ENCODE measurements at places on chromosomes 11 and 22. TPM values are rescaled to one million over a fixed set of nuclear protein-coding genes. Genes with fewer than 3 reads are reported as not detected.

DNA sequence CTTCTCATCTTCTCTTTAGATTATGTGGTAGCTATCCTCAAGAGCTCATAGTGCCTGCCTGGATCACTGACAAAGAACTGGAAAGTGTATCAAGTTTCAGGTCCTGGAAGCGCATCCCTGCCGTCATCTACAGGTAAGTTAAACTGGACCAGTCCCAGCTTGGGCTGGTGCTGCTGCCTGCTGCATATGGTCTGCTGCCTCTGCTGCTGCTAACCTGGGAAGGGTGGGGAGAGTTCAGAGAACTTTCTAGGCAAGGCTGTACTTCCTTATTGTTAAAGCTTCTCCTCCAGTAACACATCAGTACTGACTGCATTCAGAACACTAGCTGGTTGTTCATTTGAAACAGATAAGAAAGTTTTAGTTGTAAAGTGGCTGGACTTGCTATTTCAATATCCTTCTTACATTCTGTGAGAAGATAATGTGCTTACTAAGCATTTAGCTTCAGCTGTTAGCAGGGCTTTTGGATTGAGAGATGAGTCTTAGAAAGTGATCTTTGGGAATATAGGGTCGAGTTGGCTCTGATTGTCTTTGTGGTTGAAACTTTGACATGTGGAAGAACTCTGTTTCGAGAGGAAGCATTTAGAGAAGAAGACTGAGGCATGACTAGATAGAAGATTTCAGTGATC, 77.3 kb upstream of the HORMAD2 start:
- no peak for DNase-seq

DNA sequence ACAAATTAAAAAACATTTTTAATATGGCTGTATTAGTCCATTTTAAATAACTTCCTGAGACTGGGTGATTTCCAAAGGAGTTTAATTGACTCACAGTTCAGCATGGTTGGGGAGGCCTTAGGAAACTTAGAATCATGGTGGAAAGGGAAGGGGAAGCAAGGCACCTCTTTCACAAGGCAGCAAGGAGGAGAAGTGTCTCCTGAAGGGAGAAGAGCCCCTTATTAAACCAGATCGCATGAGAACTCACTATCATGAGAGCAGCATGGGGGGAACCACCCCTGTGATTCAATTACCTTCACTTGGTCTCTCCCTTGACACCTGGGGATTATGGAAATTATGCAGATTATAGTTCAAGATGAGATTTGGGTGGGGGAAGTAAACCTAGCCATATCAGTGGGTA, 488.6 kb downstream of the ETS1 start:
- no peak for DNase-seq

- no peak for DNase-seq
Observed at GRCh38 chr22:43562843-43563242, 151.0 kb downstream of the MPPED1 start.

- DNase-seq: peak; percentile 34
Observed at GRCh38 chr11:45354976-45355705, 69.0 kb upstream of the SYT13 start.

GRCh38 chr11:112784323-112785073, 176.7 kb upstream of the NCAM1 start:
- DNase-seq: peak; percentile 12

- DNase-seq: no peak
Observed at GRCh38 chr22:48331266-48331665, 1496.4 kb downstream of the BRD1 start.

- DNase-seq: no peak
Observed at GRCh38 chr11:71418643-71419042, 29.6 kb downstream of the DHCR7 start.

DNA sequence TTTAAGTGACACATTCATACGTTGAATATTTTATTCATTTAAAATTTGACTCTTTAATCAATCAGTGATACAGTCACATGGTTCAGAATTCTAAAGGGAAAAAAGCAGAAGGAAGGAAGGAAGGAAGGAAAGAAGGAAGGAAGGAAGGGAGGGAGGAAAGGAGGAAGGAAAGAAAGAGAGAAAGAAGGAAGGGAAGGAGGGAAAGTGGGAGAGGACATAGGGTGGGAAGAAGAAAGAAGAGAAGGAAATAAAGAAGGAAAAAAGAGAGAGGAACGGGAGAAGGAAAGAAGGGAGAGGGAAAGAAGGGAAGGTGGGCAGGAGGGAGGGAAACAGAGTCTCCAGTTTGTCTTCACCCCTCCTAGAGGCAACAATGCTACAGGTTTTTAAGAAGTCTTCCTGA, 518.6 kb downstream of the MIAT start:
- no peak for DNase-seq

DNA sequence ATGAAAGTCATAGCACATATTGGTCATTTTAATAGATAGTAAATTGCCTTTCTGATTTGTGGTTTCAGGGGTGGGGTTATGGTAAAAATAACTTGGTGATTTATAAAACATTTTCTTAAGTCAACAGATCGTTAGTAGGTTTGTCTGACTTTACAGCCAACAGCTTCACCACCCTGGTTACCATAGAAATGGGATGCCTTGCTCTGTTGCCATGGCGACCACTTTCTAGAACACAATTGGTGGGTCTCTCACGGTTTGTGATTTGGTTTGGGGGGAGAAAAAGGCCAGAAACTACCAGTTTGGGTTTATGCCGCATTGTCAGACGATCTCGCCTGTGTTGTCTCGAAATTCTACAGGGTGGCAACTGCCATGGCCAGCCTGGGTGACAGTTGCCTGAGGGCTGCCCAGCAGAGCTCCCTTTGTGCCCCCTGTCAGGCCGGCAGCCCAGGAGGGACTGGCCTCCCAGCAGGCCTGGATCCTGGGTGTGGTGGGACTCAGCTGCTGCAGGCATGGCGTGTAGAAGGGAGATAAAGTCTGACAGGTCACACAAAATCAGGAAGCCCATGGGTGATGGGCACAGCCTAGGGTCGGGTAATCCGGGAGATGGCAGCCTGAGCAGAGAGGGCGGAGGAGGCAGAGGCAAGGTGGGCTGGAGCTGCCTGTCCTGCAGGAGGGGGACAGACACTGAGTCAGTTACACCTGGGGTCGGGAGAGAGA, 30.9 kb downstream of the KCNC1 start:
- no peak for DNase-seq

GRCh38 chr22:37316875-37317371, 34.6 kb downstream of the CYTH4 start:
- peak; percentile 70 for DNase-seq

DNA sequence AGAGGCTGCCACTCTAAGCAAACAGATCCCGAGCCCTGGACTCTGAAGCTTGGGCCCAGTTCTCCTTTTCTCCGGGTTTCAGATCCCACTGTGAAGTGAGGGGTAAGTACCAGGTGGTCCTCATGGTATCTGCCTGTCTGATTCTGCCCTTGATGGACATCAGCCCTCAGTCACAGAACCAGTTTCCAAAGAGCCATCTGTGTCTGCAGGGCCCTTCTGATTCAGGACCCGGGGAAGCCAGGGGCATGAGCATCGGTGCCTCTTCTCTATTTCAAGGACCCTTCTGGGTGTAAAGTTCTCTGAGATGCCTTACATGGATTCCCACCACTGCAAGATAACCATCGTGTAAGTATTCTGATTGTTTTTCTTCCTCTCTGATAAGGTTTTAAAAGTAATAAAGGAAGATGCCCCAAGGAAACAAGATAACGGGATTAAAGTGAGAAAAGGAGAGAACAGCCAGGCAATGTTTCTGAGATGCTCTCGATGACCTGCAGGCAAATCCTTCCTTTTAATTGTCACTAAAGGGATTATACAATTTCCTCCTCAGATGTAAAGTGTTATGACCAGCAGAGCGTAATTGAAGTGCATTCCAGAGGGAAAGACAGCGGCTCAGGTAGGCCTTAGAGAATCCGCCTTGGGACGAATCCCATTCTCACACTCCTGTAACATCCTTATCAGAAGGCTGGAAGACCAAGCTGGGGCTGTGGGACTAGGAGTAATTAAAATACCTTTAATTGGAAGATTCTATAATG, 924.3 kb downstream of the TBC1D22A start:
- no peak for DNase-seq

GRCh38 chr11:70568035-70568813, 169.9 kb downstream of the CTTN start:
- DNase-seq: no peak

DNA sequence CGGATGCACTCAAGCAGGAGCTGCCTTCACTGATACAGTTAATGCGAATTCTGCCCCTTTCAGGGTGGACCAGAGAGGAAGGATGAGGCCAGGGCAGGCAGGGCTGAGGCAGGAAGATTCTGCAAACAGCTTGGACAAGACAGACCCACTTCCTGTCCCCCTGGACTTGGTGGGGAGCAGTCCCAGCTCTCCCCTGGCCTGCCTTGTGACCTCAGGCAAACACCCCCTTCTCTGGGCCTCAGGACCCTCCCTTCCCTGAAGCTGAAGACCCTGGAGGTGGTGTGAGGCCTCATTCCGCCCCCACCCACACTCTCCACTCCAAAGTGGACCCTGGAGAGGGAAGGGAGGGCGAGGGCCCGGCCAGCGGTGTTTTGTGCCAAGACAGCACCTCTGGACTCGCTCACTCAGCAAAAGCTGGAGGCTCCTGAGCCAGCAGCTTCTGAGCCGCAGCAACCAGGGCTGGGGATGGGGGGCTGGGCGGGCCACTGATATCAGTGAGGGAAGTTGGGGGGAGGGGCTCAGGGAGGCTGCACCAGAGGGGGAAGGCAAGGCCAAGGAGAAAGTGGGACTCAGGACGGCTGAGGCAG, 8.5 kb downstream of the RAB3IL1 start:
- DNase-seq: no peak

The MMP1 gene
- 3.7 TPM for total RNA-seq

The MAP4K2 gene
- total RNA-seq: 33.2 TPM

The HTR3A gene
- 0.25 TPM for total RNA-seq

The DAGLA gene
- total RNA-seq: 4.7 TPM

The CLCF1 gene
- total RNA-seq: 33.1 TPM

The RASL10A gene
- total RNA-seq: 0.33 TPM

The SEPTIN5 gene
- total RNA-seq: 10.1 TPM

All from kidney epithelial cell (primary cell).